Right renal pelvis (tissue), 4 donors: ENCODE measurements at places on chromosomes 7 and 10. TPM values are rescaled to one million over a fixed set of nuclear protein-coding genes. Genes with fewer than 3 reads are reported as not detected.

GTF2IRD2 gene
- 23.7 TPM for polyA plus RNA-seq

DKK1 gene
- 43.9 TPM for polyA plus RNA-seq

PLAU gene
- 11.9 TPM for polyA plus RNA-seq

WEE2 gene
- polyA plus RNA-seq = 0.29 TPM

ELMO1 gene
- polyA plus RNA-seq = 12.7 TPM

ZNF488 gene
- polyA plus RNA-seq = 5.4 TPM

TMEM229A gene
- polyA plus RNA-seq = 0.17 TPM

VSIR gene
- 14.1 TPM for polyA plus RNA-seq

LRIT2 gene
- polyA plus RNA-seq = not detected

OR2A1 gene
- 0.79 TPM for polyA plus RNA-seq

CDK14 gene
- polyA plus RNA-seq = 30.3 TPM

ATOH7 gene
- 1.5 TPM for polyA plus RNA-seq

SDK1 gene
- 7.1 TPM for polyA plus RNA-seq

PRRT4 gene
- 0.89 TPM for polyA plus RNA-seq

LDB3 gene
- polyA plus RNA-seq = 0.92 TPM

C7orf33 gene
- not detected for polyA plus RNA-seq

SAMD9 gene
- polyA plus RNA-seq = 4.5 TPM

IDI2 gene
- polyA plus RNA-seq = not detected
